Left ventricle myocardium superior (tissue), 1 donor: ENCODE measurements at places on chromosomes 2 and 18. TPM values are rescaled to one million over a fixed set of nuclear protein-coding genes. Genes with fewer than 3 reads are reported as not detected.
A peak's percentile ranks its signal among the peaks of the same experiment; 100 is the strongest.

Gene CRIM1
- total RNA-seq = 26.0 TPM

Gene ANKRD30BL
- total RNA-seq = not detected

Gene PSMA8
- total RNA-seq = 0.20 TPM

Gene HJURP
- 0.52 TPM for total RNA-seq

Gene IL18R1
- total RNA-seq = 1.3 TPM

Gene CKAP2L
- 0.10 TPM for total RNA-seq

DNA sequence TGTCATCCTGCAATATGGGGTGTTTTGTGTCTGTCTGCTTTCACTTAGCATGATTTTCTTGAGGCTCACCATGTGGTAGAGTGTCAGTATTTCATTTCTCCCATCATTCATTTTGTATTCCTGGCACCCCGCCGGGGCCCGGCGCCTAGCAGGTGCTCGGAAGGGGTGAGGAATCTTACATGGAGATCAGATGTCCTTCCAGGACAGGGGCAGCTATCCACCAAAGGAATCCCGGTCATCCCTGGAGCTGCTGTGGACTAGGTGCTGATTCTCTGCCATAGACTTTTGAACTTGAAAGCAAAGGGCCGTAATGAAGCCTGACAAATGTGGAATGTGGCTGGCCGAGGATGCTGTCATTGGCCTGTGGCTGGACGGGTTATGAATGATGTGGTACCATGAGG lies 2.4 kb downstream of the PRELID3A start:
- no peak for DNase-seq

DNA sequence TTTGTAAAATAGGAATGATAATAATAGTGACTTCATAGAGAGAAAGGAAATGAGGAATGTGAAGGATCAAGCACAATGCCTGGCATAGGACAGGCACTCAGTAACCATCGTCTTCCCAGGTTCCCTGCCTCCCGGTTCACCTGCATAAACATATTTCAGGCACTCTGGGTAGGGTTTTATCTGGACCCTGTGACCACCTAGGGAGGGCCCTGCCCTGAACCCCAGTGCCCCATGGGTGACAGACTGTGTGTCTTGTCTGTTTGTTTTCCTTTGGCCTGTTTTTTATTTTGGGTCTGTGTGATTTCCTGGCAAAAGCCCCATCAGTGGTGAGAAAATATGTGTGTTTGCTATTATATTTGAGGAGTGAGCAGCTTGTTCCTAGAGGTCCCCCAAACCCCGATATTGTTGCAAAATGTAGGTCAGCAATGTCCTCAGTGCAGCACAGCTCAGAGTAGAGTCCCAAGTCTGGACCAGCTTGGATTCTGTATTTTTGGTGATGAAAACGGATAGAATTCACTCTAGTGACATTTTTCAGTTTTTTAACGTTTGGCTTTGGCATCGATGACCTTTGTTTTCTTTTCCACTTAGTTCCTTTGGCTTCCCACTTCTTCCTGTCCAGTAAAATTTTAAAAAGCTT lies 9.6 kb upstream of the NT5C1B start:
- DNase-seq = no peak

DNA sequence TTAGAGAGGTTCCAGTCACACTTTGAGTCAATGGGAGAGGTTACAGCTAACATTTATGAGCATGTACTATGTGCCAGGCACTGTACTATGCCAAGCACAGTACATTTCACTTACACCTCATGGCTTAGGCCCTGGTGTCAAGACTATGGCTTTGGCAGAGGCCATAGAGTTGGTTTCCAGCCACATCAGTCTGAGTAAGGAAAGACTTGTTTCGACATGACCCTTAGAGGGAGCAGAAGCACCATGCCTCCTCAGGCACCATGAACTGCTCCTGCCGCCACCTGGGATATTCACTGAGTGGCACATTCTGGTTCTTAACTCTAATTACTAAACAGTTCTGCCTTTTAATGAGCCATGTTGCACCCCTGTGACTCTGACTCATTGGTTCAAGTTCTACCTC lies 12.7 kb downstream of the DGUOK start:
- DNase-seq = no peak

GRCh38 chr2:68193787-68194372 lies 36.2 kb downstream of the PNO1 start:
- DNase-seq = no peak

GRCh38 chr2:227933884-227934283 lies 62.5 kb downstream of the DAW1 start:
- no peak for DNase-seq

GRCh38 chr18:1012775-1013174 lies 108.1 kb downstream of the ADCYAP1 start:
- no peak for DNase-seq

GRCh38 chr2:60438131-60438530 lies 115.3 kb downstream of the BCL11A start:
- DNase-seq = no peak

- no peak for DNase-seq
Observed at GRCh38 chr18:37282386-37283037, 283.1 kb downstream of the CELF4 start.

DNA sequence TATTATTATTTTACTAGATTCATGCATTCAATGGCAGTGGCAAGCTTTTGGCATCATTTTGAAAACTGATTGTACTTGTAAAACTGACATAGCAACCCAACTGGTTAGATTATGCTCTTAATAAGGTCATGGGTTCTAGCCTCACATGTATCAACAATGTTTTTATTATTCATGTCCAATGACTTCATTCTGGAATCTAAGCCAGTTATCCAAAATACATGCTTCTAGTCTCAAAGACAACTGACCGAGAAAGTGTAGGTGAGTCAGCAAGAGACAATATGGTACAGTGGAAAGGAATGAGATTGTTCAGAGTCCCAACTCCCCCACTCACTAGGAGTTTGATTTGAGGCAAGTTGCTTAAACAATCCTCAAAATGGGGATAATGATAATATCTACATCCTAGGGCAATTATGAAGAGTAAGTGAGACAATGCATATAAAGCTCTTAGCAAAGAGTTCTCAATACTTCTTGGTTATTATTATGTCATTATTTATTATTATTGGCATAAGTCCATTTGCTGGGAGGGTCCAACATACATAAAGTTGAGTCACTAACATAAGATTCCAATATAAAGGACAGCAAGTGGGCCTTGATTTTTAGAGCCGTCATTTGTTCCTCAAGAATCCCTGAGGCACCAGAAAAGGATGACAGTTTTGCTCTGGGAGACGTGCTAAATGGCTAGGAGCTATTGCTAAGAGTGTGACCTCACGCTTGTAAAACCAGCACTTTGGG lies 99.4 kb downstream of the NEB start:
- no peak for DNase-seq

DNA sequence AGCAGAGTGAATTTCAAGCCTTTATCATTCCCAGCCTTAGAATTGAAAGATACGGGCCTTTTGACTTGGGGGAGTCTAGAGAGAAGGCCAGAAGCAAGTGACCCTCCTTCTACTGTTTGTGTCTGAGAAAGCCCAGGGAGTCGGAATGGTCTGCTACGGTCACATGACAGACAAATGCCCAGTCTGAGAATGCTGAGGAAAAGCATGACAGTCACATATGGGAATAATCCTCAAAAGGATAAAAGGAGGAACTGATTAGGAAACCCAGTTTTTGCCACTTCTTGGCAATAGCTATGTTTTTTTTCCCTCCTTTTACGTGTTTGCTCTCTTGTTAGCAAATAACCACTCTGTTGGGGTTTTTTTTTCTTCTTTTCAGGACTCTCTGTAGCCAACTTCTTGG lies 38.1 kb upstream of the HNRNPA3 start:
- no peak for DNase-seq

DNA sequence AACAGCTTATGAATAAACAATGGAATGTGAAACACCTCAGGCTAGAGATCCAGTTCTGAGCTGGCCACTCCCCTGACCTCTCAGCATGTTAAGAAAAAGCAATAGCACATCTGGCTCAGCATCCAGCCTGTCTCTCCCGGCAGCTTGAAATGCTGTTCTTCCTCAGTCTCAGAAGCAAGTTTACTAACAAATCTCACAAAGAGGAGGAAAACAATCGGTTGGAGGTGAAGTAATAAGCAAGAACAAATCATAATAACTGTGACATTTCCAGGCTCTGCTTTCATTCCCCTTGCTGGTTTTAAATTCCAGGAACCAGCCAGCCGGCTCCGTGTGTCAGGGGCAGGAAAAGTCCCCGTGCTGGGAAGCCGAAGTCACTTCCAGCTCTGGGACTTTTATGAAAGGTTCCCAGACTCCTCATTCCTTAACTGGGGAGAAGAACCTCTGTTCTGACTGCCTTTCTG lies 133.9 kb upstream of the ARL4C start:
- no peak for DNase-seq

- DNase-seq = no peak
Observed at GRCh38 chr2:185785851-185786473, 47.4 kb downstream of the FSIP2 start.

GRCh38 chr18:51716277-51716676 lies 518.8 kb upstream of the MEX3C start:
- DNase-seq = no peak

DNA sequence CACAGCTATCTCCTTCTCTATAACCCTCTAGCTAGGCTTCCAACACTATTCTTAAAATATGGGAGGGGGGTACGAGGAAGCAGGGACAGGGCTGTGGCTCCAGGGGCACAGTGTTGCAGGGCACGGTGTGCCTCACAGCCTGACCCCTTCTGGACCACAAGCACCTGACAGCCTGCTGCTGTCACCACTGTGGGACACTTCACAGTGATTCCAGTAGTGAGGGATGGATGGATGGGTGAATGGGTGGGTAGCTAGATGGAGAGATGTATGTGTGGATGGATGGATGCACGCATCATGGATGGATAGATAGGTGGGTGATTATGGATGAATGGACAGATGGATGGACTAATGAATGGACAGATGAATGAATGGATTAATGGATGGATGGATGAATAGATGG lies 21.6 kb downstream of the PXDN start:
- no peak for DNase-seq

DNA sequence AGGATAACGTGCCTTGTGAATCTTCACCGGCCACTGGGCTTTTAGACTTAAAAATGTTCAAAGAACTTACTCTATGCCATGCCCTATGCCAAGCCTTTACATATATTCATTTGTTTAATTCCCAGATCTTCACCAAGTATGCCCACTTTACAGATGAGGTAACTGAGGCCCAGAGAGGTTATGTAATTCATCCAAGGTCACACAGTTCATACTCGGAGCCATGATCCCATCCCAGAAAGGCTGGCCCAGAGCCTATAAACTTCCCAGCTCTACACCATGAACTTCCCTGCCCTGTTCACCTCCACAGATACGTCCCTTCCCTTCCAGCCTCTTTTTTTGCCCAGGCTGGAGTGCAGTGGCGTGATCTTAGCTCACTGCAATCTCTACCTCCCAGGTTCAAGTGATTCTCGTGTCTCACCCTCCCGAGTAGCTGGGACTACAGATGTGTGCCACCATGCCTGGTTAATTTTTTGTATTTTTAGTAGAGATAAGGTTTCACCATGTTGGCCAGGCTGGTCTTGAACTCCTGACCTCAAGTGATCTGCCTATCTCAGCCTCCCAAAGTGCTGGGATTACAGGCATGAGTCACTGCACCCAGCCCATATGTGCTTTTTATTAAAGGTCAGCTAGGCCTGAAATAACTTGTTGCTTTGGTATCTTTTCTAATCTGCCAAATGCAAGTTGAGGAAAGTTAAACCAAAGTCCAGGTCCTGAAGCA lies 44.1 kb downstream of the MTHFD2 start:
- no peak for DNase-seq

DNA sequence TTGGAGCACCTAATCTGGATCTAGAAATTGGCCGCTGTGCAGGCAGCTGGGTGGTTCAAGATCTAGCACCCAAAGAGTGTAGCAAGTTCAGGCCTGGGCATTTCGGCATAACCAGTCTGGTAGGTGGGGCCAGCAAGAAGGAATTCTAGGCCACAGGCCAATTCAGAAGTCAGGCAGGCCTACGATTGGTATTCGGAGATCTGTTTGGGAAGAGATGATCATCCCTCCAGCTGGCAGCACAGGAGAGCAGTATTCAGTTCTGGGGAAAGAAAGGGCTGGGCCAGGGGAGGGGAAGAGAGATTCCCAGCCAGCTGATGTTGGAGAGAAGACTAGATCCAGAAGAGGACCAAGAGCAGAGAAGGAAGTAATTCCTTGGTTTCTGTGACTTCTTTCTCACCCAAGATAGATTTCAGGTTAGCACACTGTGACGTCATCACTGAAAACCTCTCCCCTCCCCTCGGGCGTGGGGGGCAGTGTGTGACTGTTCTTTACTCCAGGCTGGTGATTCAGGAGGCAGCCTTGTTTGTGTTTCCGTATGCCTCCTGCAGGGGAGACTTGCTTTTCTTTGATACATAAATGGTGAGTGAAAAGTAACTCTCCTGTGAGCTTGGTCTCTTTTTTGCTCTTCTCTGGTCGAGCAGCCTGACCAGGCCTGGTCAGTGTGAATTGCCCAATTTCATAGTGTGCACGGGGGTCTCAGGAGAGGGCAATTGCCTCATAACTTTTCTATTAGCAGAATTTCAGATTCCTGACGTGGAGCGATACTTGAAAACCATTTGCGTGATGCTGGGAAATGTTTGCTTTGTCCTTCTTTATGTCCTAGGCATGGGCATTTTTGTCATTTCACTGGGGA lies 61.1 kb downstream of the MEIS1 start:
- DNase-seq = peak; percentile 40

GRCh38 chr2:10136101-10136934 lies 13.8 kb downstream of the RRM2 start:
- DNase-seq = no peak
